ENCODE measurements at places on chromosomes 16 and 17. TPM values are rescaled to one million over a fixed set of nuclear protein-coding genes. Genes with fewer than 3 reads are reported as not detected.

DNA sequence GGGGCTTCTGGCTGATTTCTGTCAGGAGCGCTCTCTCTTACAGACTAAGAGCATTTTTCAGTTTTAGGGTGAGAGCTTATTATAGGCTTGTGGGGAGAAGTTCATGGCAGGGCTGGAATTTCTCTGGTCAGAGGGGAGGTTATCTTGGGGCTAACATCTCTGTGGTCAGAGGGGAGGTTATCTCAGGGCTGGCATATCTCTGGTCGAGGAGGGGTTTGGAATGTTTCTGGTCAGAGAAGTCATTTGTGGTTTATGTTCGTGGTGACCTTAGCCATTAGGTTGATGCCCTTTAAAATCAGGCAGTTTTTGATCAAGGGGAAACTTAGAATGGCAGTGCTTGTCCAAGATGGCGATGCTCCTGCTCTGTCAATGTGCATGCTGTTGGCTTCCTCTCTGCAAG lies 10.8 kb upstream of the USP31 start:
- DNase-seq, result no peak

- no peak for DNase-seq
These were observed 7.2 kb upstream of the GPRC5C start for GRCh38 chr17:74424657-74425056.

- DNase-seq, result no peak
These were observed 13.4 kb upstream of the CRHR1 start for GRCh38 chr17:45770632-45771270.

The TSNAXIP1 gene
- 0.47 TPM for total RNA-seq

GRCh38 chr17:35088356-35088880 lies 24.9 kb upstream of the RFFL start:
- peak; percentile 45 for DNase-seq
